Pons (tissue), 1 donor: ENCODE measurements at places on chromosomes 5 and 9.

- no peak for DNase-seq
These were observed 49.9 kb upstream of the C5orf46 start for GRCh38 chr5:147956064-147956841.

DNA sequence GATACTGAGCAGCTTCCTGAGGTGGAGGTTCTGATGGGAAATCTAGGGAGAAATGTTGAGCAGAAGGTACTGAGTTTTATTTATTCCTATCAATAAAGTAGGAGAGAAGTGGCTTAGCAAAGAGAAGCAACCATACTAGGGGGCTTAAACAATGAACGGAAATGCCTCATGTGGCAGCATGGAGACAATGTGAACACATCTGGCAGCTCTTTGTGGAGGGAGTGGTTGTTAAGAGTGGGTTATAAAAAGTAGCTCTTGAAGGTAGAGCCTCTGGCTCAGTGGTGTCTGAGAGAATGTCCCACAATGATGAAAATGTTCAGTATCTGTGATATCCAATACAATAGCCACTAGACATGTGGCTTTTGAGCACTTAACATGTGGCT is 52.7 kb upstream of the EQTN start:
- DNase-seq, result no peak

DNA sequence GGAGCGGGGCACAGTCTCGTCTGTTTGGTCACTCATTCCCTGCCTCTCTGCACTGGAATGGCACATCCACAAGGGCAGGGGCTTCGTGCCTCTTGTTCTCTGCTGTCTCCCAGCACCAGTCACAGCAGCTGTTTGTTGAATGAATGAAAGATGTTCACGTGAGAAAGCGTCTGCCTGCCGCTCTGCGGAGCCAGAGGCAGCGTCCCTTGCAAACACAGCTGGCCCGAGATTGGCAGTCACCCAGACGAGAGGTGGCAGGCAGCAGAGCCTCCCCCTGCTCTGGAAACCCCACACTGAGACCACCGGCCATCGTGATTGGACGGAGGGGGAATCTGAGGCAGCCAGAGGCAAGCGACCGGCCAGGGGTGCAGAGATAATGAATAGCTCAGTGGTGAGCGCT is 6.0 kb upstream of the FAM163B start:
- DNase-seq, result no peak

GRCh38 chr9:133369933-133370332 is 5.9 kb downstream of the SURF4 start:
- DNase-seq, result no peak

DNA sequence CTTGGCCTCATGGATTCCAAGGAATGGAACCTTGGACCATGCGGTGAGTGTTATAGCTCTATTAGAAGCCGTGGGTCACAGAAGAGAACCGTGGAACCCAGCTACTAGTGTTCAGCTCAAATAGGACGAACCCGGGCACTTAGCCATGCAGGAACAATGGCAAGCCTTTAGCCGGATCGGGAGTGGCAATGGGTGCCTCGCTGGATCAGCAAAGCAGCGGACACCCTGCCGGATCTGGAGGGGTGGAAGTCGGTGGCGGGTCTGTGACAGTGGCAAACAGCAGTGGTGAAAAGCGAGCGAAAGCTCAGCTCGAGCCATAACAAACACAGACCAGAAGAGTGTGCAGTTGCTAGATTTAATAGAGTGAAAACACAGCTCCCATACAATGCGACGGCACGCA is 2.4 kb upstream of the CDO1 start:
- peak; percentile 58 for DNase-seq

- DNase-seq, result no peak
These were observed 15.8 kb downstream of the DNAJA1 start for GRCh38 chr9:33040792-33041431.

GRCh38 chr9:4614627-4615026 is 47.5 kb upstream of the PLPP6 start:
- DNase-seq, result no peak

DNA sequence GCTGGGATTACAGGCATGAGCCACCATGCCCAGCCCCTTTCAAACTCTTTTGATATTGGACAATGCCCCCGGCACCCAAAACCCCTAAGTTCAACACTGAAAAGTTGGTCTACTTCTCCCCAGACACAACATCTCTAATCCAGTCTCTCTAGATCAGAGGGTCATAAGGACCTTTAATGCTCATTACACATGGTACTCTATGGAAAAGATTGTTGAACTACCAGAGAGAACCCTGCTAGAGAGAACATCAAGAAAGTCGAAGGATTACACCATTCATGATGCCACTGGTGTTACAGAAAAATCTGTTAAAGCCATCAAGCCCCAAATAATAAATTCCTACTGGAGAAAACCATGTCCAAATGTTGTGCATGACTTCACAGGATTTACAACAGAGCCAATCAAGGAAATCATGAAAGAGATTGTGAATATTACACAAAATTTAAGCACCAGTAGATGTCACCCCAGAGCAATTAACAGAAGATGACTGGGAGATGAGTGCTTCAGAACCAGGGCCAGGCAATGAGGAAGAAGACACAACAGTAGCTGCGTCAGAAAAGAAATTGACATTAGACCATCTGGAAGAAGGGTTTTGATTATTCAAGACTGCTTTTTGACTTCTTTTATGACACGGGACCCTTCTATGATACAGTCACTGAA is 28.3 kb upstream of the NIPAL4 start:
- DNase-seq, result peak; percentile 97
